ENCODE measurements at places on chromosomes 5 and 9.

DNA sequence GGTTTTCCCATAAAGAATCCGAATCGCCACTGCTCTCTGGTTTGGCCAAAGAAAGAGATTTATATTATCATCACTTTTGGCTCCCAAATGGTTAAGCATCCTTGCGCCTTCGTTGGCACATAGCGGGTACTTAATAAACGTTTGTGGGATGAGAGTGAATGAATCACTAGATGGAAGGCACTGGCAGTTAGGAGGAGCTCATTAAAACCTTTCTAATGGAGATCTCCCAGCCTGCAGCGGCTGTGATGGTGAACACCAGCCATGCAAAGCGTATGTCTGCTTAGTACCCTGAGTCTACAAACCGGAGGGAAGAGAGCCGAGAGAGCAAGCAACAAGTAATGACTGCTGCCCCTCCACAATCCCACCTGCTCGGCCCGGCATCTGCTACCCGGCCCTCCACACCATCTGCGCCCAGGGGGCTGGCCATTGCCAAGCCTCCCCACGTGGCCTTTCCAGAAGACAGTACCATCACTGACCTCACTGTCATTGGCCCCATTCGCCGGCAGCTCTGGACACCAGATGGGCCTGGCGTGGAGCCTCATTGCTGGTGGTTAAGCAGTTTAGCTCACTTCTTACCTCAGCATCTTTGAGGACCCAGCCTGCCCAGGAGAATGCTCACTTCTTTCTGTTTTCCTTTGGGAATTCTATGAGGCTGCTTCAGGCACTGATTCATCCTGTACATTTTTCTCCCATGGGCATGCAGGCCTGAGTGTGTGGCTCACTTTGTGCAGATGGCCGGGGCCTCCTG lies 39.3 kb upstream of the ANKRD33B start:
- peak; percentile 76 for DNase-seq

GRCh38 chr5:136057401-136058038 lies 28.7 kb downstream of the TGFBI start:
- no peak for DNase-seq

GRCh38 chr5:150073086-150073625 lies 13.2 kb downstream of the CSF1R start:
- DNase-seq = no peak

DNA sequence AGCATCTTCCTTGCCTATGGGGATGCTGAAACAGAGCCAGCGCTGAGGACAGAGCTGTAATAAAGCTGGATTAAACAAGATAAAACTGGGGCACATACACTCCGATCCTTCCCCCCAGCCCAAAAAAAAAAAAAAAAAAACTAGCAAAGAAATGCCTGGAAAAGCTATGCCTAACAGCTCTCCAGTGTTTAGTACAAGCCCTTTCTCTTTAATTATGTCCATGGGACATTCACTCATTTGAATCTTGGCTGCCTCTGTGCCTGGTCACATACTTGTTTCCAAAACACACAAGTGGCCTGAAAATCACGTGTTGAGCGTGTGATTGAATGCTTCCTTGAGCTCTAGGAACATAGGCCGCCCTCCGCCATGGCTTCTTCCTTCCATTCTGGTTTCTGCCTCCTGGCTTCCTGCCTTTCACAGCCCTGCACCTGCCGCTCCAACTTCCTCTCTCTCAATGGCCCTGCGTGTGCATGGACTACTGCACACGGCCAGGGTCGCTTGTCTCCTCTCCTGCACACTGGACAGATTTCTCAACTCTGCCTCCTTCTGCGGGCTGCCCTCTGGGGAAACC lies 111.0 kb upstream of the RETREG1 start:
- DNase-seq = no peak

- no peak for DNase-seq
Measured at GRCh38 chr9:35940458-35941407, 17.2 kb downstream of the OR2S2 start.

DNA sequence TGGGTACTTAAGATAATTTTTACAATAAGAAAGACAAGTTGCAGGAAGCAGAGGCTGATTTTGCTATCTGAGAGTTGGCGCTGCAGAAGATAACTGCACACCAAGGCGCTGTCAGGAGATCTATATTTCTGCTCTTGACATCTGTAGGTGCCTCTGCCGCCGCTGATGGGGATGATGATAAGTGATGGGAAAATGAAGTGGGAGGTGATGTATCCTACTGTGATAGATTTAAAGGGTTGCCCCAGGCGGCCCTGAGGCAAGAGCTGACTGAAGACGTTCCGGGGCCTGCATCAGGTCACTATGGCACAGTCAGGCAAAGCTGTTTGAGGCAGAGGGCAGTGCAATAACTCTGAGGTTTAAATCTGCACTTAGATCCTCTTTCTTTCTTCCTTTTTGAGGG lies 78.1 kb downstream of the SNCAIP start:
- DNase-seq = no peak

DNA sequence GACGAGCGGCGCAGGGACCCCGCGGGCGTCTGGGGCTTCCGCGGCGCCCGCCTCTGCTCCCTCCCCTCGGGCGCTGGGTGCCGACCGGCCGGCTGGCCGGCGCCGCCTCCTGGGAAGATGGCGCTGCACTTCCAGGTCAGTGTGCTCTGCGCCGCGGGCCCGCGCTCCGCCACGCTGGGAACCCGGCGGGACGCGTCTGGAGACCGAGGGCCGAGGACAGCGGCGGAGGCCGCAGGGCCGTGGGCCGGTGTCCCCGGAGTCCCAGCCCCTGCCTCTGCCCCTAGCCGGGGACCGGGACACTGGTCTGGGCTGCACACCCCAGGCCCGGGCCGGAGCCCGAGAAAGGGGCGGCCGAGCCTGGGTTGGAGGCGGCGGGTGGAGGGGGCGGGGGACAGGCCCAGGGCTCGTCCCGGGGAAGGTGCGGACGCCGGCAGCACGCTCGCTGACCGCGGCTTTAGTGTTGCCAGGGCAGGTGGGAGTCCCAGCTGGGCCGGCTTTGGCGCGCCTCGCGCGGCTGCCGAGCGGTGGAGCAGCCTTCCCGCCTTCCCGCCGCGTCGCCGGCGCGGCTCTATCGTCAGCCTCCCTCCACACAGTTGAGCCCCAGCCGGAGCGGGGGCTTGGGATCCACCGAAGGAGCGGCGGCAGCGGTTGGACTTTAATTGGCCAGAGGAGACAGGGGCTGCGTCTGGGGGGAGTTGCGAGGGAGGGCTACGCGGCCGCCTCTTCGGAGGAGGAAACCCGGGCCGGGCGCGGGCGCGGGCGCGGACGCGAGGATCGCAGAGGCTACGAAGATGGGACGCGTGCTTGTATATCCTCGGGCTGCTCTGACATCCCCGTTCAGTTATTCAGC lies at the start of gene RANBP17:
TSS of gene RANBP17 (plus strand) at position 102 of the 850 bp plus-strand sequence.
- no peak for DNase-seq

GRCh38 chr5:143168921-143169810 lies 234.3 kb downstream of the NR3C1 start:
- DNase-seq = no peak

GRCh38 chr5:120415985-120416384 lies 48.1 kb upstream of the PRR16 start:
- no peak for DNase-seq

- DNase-seq = no peak
Measured at GRCh38 chr9:128124451-128124850, 3.1 kb downstream of the PTGES2 start.

DNA sequence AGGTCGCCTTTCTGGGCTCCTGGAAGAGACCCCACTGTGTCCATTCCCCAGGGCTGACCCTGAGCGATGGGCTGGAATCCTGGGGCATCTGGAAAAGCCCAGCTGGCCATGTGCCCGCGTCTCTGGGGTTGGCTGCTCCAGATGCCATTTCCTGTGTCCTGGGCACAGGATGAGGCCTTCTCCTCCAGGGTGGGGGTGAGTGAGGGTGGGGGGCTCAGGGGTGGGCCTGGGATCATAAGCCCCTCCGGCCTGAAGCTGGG lies 30.7 kb downstream of the PAEP start:
- no peak for DNase-seq

DNA sequence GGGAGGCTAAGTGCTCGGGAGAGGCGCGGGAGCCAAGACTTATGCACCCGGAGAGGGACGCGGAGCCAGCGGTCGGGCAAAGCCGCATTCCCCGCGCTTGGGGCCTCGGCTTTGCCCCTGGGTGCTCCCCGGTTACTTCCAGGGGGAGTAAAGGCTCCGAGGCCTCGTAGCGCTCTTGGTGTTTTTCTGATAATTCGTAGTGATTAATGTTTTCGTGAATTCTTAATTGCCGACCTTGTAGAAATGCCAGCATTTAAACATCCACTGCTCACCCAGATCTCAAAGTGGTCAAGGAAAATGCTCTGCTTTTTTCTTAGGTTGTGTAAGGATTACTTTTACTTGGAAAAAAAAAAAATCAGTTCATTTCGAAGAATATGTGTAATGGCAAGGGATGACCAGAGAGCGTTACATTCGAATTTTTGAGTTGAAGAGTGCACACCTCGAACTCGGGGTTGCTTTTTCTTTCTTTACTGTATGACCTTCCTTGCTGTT lies 654 bp upstream of the TUT7 start:
- no peak for DNase-seq

DNA sequence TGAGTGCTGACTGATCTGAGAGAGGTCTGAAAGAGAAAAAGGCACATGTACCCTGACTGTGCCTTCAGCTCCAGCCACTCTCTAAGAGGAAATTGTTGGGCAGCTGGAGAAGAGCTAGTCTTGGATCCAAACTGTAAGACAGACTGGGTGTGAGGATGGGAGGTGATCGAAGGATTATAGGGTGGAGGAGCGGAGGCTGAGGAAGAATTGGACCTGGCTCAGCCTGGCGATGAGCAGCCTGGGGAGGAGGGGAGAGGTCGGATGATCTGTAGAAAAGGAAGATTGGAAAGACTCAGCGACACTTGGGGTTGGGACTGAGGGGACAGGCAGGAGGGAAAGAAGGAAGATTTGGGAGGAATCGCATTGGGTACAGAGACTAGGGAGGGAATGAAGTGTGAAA lies 98.6 kb upstream of the SLC25A48 start:
- DNase-seq = no peak

- DNase-seq = no peak
Measured at GRCh38 chr5:117454716-117455212, 880.1 kb upstream of the SEMA6A start.

DNA sequence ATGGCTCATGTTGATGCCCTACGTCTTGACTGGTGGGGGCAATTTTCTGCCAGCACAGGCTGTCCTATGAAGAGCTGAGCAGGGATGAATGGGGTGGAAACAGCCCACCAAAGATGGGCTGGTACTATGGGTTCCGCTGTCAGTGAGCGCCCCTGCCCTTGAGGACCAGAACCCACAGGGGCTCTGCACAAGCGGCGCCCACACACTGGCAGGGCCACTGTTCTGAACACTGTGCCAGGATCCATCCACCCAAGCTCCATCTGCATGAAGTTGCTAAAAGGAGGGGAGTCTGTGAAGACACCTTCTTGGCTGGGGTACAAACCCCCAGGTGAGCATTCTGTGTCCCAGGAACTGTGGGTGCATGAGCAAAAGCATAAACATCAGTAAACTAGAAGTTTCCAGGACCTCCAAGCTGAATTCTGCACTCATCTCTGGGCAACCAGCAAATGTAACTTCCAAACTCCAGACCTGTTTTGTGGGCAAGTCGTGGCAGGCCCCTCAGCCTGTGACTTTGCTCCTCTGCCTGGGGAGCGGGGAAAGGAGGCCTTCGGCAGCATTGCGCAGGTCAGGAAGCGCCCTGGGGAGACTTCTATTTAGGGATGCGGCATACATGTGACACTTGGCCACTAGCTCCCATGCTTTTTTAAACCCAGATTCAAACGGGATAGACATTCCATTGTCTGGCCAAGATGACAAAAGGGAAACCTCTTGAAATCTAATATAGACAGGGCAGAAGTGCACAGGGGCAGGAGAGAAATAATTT lies 48.9 kb downstream of the PTPN3 start:
- no peak for DNase-seq

- no peak for DNase-seq
Measured at GRCh38 chr5:158922816-158923215, 176.9 kb downstream of the EBF1 start.

DNA sequence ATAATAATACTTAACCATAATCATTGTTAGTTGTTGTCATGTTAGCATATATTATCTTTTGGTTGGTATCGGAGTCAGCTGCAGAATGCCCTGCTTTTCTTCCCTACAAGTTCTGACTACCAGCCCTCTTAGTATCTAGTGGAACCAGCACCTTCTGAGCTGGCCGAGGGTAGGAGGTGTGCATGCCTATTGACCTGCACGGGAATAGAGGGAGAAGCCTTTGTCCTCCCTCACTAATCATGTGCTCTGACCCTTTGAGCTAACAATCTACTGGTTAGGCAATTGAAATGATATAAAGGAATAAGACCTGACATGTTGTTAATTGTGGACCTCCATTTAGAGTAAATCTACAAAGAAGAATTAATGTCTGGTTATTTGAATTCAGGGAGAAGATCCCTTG lies 4.1 kb downstream of the PCSK5 start:
- no peak for DNase-seq

DNA sequence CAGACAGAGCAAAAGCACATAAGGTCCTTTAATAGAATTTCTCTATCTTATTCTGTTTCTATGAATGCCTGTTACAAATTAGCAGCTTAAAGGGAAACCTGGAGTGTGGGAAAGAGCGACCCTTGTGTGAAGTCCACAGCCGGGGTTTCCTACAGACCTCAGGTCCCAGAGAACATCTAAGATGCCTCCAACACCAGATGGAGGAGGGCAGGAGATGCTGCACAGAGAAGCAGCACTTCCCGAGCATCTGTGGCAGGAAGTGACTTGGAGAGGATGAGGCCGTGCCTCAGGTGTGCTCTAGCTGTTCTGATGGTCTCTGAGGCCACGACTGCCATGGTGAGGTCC lies 26.8 kb downstream of the IRF1 start:
- no peak for DNase-seq

GRCh38 chr5:176535664-176536131 lies 1.5 kb downstream of the RNF44 start:
- DNase-seq = no peak

DNA sequence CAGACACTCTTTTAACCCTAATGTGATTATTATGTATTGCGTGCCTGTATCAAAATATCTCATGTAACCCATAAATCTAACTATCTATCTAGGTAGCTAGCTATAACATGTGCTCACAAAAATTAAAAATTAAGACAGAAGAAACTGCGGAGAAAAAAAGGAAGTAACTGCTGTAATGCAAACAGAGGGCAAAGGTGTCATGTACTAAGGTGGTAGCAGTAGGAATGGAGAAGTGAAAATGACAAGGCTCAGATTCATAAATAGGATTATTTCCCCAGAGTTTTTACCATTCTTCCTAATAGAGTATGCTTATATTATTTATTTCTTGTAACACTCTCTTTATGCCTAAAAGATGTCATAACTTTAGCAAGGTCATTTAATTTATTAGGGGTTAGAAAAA lies 1527.5 kb upstream of the C9orf72 start:
- no peak for DNase-seq

DNA sequence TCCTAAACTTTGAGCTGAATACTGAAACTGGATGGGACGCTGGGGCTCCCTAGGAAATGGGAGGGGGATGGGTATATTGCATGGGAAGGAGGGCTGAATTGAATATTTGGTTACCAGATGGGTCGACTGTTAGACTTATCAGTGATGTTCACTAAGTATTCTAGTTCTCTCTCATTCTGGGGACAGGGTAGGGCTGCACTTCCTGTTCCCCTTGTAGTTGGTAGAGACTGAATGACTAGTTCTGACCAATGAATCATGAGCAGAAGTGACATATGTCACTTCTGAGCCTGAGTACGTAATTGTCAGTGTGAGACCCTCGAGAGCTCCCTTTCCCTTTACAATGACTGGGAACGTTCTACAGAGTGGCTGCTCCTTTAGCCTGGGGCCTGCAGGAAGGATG lies 55.5 kb upstream of the DMRT1 start:
- DNase-seq = no peak

GRCh38 chr5:85388770-85389169 lies 1004.1 kb upstream of the EDIL3 start:
- no peak for DNase-seq

GRCh38 chr9:6909181-6909580 lies 151.4 kb downstream of the KDM4C start:
- DNase-seq = no peak

Data from cerebellar nuclear complex (tissue), 1 donor.